ENCODE measurements at places on chromosomes 11 and 22.

DNA sequence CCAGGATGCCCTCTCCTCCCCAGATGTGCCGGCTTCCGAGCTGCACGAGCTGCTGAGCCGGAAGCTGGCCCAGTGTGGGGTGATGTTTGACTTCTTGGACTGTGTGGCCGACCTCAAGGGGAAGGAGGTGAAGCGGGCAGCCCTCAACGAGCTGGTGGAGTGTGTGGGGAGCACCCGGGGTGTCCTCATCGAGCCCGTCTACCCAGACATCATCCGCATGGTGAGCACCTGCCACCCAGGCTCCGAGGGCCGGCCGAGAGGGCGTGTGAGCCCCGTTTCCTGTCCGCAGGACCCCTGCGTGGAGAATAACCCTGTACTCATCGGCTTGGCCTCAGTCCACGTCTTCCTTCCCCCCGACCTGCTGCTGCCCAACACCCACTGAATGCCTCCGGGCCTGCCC lies 2.2 kb downstream of the PPP2R5B start:
- no peak for DNase-seq

DNA sequence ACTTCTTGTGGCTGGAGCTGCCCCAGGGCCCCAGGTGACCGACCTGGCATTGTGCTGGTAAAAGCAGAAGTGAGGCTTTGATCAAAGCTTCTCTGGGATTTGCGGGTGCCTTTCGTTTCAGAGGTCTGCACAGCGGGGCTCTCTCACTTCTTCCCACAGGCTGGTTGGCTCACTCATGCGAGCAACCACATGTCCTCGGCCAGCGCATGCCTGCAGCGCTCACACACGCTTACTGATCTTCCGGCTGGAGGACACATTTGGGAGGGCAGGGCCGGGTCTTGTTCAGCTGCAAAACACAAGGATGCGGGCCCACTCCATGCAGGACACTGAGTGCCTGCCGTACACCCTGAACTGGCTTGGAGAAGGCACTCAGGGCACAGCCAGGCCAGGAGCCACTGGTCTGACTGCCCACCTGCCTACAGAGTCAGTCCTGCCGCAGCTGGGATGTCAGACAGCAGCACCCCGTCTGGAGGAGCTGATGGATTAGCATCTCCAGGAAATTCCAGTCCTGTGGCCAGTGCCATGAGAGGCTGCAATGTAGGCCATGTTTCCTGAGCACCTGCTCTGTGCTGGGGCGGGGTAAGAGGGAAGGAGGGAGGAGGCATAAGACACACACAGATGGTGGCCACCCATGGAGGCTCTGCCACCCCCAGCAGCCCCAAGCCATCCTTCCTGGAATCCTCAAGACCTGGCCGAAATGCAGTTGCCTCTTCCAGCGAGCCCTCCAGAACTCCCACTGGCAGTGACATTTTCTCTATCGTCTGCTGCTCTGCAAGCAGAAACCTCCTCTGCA lies 1383.2 kb downstream of the BRD1 start:
- DNase-seq = no peak

DNA sequence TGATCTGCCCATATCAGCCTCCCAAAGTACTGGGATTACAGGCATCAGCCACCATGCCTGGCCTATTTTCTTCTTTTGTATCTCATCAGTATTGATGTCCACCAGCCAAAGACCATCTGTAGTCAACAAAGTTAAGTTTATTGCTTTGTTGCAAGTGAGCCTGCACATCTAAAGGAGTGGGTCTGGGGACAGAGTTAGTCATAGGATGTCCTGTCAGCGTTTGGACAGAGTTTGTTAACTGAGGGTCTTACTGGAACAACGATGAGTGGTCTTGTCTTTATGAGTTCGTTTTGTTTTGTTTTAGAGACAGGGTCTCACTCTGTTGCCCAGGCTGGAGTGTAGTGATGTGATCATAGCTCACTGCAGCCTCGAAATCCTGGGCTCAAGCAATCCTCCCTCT lies 40.6 kb upstream of the SEPTIN5 start:
- no peak for DNase-seq

DNA sequence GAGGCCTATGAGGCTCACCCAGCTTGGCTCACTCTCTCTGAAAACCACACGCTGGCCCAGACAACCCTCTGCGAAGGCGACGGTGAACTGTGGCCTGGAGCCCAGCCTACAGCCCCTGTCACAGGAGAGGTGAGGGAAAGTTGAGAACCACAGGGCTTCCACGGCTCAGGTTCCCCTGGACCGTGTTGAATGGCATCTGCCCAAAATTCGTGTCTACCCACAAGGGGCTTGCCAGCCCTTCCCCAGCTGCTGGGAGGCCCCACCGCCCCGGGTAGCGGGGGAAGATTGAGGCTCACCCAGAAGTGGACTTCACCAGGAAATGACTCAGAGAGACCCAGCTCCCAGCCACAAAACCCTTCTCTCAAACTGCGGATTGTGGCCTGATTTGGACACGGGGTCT lies 197.1 kb downstream of the CTTN start:
- no peak for DNase-seq

GRCh38 chr22:23501708-23502107 lies 78.4 kb downstream of the IGLL1 start:
- no peak for DNase-seq

DNA sequence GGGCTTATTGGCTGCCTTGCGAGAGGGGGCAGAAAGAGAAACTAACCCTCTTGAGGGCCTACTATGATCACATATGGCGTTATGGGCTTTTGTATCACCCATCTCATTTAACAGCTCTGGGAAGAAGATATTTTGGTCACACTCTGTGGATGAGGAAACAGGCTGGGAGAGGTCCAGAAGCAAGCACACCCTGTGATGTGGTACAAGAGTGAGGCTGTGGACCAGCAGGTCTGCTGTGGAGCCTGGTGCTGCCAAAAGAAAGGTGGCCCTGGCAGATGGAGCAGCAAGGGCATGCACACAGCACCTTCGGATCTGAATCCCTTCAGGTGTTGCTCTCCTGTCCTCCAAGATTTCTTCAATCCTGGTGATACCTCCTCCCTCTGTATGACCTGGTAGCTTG lies 64.1 kb downstream of the KCNC1 start:
- DNase-seq = no peak

DNA sequence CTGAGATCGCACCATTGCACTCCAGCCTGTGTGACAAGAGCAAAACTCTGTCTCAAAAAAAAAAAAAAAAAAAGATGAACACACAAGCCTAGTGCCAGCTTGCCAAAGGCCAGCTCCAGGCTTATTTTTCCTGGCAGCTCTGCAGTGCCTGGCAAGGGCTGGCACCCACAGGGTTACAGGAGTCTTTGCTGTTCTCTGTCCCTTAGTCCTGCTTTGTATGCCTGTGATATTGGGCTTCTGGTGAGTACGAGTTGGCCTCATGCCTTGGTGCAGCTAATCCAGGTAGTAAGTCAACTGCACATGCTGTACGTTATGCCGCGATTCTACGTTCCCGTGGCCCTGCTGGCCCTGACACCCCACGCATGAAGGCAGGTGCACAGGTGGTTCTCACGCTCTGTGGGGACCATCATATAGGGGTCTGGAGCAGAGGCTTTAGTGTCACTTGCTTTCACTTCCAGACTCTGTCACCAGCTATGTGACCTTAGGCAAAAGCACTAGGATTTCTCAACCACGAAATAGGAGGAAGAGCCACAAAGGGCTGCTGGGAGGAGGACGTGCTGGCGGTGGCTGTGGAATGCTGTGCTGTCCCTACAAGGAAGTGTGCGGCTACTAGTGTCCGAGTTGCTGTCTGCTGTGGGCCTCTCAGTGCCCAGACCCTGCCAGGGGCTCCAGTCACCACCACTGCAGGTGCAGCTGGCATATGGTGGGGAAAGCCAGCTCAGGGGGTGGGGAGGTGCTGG lies 21.4 kb upstream of the RASL10A start:
- DNase-seq = no peak

- no peak for DNase-seq
Observed at GRCh38 chr11:57458060-57458409, 2.3 kb upstream of the RTN4RL2 start.

DNA sequence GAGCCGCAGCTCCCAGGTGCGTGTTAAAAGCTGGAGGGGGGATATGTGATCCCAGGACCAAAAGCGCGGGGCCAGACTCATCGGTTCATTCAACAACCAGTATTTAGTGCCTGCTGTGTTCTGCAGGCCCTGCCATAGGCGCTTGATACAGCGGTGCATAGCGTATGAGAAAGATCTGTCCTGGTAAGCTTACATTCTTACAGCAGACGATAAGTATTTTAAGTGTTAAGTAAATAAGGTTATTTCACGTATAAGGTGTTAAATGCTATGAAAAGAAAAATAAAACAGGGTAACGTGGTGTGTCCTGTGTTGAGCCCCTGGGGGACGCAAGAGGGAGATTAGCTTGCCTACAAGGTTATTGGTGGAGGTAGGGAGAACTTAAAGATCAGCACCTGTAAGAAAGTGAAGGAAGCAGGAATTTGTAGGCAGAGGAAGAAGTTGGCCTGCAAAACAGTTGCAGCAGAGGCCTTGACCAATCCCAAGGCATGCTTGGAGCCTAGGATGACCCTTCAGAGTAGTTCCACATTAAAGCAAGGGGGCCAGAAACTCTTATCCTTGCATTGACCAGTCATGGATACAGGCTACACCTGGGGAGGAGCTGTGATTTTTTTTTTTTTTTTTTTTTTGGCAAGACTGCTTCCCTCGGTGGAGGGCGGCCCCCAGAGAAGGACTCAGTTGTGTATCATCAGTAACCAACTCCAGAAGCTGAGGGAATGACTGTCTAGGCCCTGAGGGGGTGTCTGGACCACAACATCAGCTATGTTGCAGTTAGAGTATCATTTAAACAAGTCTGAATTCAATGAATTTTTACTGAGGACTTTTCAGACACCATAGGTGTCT lies 487 bp upstream of the LIPT2 start:
- DNase-seq = no peak

- no peak for DNase-seq
Observed at GRCh38 chr11:77080643-77081210, 14.0 kb downstream of the CAPN5 start.

DNA sequence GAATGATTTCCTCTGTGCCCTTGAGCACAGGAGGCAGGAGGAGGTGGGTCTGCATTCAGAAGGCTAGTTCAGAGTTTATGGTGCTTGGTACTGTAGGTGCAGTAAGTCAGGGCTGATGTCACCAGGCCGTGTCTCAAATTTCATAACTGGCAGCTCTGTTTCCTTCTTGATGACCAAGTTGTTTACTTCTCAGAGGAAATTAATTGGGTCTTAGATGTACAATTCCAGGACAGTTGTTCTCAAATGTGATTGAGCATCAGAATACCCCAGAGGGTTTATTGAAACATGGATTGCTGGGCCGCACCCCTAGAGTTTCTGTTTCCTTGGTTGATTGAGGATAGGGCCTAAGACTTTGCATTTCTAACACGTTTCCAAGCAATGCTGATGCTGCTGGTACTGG lies 6.2 kb downstream of the AMOTL1 start:
- DNase-seq = no peak

GRCh38 chr22:24435861-24436371 lies 8.5 kb downstream of the ADORA2A start:
- no peak for DNase-seq

GRCh38 chr11:20839231-20839630 lies 169.8 kb downstream of the NELL1 start:
- DNase-seq = no peak

DNA sequence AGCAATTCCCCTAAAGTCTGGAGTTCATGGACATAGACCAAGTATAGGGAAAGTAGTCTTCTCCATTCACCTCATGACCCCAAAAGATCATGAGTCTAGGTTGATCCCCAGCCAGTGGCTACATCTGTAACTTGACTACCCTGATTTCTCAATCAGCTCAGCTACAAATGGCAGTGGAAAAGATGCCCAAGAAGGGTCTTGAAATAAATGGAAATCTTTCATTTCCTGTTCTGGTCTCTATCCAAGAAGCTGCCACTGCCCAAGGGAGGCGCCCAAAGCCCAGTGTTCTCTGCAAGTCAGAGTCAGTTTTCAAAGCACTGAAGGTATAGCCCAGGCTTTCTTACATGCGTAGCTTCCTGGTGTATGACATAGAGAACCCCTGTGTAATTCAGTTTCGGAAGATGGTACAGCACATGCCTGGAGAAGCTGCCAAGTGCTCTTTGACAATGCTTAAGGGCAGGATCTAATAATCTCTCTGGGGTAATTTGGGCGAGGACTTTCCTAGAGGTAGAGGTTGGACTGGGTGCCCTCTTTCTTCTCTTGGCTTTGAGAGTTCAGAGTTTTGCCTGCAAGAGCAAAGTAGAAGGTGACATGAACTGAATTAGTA lies 101.1 kb downstream of the ADAMTS15 start:
- DNase-seq = no peak

- DNase-seq = no peak
Observed at GRCh38 chr22:22984967-22985366, 85.4 kb upstream of the GNAZ start.

- DNase-seq = no peak
Observed at GRCh38 chr11:15544353-15544752, 429.6 kb downstream of the INSC start.

GRCh38 chr11:127789927-127790326 lies 789.4 kb upstream of the KIRREL3 start:
- no peak for DNase-seq

DNA sequence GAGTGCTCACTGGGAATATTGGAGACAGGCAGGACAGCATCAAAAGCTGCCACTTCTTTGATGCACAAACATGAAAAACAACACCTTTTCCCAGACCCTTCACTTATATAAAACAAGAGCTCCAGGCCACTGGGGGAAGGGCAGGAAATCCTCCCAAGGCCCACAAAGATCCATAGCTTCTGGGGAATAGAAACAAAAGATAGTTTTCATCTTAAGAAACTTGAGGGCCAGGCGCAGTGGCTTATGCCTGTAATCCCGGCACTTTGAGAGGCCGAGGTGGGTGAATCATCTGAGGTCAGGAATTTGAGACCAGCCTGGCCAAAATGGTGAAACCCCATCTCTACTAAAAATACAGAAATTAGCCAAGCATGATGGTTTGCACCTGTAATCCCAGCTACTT lies 15.3 kb downstream of the RTL6 start:
- DNase-seq = no peak

- DNase-seq = no peak
Observed at GRCh38 chr11:114606003-114606801, 10.6 kb upstream of the NXPE4 start.

DNA sequence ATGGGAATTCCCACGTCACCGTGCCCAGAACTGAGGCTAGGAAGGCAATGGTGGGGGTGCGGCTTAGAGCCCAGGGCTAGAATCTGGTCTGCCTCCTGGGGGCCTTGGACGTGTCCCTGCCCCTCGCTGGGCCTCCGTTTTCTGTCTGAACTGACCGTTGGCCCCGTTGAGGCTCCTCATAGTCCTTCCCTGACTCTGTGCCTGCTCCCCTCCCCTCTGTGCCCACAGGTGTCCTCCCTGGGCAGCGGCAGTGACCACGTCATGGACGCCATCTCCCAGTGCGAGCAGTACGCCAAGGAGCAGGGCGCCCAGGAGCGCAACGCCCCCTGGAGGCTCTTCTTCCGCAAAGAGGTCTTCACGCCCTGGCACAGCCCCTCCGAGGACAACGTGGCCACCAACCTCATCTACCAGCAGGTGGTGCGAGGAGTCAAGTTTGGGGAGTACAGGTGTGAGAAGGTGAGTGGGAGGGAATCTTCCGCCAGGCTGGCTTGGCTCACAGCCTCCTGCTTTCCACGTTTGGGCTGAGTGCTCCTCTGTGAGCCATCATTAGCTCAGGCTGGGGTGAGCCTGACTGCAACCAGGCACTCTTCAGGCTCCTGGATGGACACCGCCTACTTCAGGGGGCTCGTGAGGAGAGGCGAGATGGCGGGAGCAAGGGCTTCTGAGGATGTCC lies 63.9 kb downstream of the MYO7A start:
- peak; percentile 7 for DNase-seq

- no peak for DNase-seq
Observed at GRCh38 chr22:25448435-25449051, 115.9 kb upstream of the GRK3 start.
